Memory B cell (primary cell): ENCODE measurements at places on chromosomes 5 and 9.

DNA sequence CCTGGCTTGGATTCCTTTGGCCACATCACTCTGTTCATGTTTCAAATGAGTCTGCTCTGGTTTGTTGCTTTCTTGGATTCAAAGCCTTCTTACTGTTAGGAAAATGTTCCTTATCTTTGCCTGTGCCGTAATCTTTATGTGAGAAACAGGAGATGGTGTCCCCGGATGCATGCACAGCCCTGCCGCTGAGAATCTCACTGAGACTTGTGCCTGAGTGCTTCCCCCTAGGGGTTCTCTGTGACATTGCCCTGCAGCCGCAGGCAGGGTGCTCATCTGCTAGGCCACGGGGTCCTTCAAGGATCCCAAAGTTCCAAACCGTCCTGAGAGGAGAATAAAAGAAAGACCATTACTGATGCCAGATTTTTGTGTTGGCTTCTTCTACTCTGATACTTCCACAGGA lies 81.4 kb upstream of the ANKRD55 start:
- peak; percentile 56 for DNase-seq

DNA sequence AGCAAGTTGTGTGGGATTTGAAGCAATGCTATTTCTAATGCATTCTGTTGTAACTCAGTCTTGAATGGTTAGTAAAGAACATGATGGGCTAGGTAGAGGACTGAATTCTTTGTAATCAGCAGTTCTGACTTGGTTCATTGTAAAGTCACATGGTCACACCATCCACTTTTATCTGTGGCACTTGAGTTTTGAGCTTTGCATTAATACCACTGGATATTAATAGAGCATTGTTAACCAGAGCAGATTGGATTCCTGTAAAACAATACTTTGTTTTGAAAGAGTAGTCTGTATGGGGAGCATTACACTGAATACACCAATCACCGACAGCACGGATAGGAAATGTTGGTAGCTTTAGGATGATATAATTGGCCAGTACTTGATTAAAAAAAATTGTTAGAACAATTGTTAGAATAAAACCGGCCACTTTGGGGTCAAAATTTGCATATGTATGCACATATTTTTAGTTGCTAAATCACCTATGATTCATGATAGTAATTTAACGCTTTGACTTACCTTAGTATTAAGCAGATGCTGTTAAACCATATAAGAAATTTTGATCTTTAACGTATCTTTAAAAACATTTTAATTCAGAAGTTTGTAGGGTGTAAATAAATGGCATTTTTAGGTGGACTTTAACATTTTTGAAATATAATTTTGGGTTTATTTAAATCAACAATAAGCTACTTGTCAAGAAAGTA lies 17.4 kb downstream of the SLC12A2 start:
- no peak for DNase-seq

DNA sequence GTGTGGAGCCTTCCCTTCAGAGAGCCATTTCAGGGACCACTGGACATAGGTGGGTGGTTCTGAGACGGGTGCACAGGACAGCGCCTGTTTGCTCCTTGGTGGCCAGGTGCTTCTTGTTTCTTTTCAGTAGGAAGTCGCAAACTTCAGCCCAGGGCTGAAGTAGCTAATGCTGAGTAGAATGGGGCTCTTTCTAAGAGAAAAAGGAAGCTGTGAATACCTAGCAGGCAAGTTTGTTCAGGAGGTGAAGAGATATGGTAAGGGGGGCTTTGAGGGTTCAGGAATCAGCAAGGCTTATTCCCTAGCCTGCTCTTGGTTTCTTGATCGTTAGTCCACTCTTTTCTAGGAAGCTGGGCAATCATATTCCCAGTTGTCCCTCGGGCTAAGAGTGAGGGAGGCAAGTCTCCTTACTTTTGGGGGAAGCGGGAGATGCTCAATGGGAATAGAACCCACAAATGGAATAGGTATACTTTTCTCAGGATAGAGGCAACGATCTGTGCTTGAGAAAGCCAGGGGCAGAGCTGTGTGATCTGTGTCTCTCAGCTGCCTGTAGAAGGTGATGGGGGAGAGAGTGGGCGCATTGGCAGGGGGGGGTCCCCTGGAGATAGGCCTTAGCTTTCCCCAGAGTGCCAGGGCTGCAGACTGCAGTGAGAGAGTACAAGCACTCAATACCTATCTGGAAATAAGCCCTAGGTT lies 1.9 kb upstream of the PURA start:
- no peak for DNase-seq

- no peak for DNase-seq
Measured at GRCh38 chr9:88710449-88710848, 175.5 kb downstream of the NXNL2 start.

- no peak for DNase-seq
Measured at GRCh38 chr5:135130261-135131215, 96.5 kb upstream of the PITX1 start.

DNA sequence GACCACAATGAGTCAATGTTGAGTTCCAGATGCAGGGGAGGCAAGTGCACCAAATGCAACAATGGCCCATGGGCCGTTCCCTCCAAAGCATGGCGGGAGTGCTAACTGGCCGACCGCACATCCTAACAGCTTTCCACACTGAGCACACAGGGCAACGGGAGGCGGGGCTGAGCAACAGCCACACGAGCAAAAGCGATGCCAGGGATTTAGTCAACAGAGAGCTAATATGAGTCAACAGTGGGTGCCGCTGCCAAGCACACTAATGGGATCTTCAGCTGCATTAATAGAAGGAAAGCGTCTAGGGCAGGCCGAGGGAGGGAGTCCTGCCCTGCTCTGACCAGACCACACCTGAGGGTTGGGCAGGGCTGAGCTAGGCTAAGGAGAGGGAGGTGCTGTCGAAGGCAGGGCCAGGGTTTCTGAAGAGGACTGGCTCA lies 4.6 kb downstream of the EPB41L4B start:
- DNase-seq: no peak

DNA sequence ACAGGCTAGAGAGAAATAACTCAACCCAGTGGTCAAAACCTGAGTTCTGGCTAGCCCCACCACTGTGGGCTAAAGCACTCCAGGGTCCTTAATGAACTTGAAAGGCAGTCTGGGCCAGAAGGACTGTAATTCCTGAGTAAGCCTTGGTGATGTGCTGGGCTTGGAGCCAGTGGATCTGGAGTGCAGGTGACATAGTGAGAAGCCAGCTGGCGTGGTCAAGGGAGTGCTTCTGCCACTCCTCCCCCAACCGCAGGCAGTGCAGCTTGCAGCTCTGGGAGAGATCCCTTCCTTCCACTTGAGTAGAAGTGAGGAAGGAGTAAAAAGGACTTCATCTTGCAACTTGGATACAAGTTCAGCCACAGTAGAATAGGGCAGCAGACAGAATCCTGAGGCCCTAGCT lies 424.0 kb downstream of the CDH18 start:
- no peak for DNase-seq

DNA sequence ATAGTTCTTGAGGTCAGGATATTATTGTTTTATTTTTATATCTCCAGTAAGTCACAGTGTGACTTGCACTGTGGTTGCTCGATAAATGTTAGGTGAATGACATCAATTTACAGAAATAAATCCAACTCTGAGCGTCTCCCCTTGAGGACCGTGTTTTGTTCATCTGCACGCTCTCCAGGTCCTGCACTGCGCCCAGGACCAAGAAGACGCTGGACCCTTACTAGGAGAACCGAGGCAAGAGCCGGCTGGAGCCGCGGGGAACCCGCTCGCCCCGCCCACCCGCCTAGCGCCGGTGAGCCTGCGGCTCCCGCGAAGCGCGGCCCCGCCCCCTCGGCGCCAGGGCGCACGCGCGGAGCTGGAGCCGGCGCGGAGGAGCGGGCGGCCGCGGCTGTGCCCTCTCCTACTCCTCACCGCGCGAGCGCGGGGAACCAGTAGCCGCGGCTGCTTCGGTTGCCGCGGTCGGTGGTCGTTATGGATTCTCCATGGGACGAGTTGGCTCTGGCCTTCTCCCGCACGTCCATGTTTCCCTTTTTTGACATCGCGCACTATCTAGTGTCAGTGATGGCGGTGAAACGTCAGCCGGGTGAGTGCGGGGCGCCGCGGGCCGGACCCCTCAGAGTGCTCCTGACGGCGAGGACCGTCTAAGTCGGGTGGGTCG lies at the start of gene TMEM38B:
Gene TMEM38B (plus strand): TSS at position 352 of the 658 bp plus-strand sequence. CDS start 120 bp downstream, at position 472.
- DNase-seq: peak; percentile 81

- DNase-seq: peak; percentile 60
Measured at GRCh38 chr9:127979333-127980059, 1.3 kb downstream of the EEIG1 start.

DNA sequence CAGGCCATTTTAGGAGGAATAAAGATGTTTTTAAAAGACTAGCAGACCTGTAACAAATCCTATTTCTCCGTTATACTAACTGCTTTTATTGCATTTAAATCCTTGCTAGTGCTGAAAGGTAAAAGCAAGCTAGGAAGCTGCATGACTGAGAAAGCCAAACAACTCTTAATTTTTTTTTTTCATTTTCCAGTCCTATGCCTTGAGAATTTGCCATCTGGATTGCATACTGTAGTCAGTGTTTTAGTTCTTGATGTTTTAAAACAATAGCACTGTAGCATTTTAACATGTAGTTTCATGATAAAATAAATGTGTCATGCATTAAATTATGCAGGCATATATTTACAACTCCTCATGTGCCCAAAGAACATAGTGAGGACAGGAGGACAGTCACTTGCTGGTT lies 108.4 kb upstream of the FGF10 start:
- DNase-seq: no peak

- DNase-seq: no peak
Measured at GRCh38 chr9:68547417-68547816, 6.7 kb upstream of the TMEM252 start.

- no peak for DNase-seq
Measured at GRCh38 chr9:134562146-134562849, 79.3 kb upstream of the COL5A1 start.

- DNase-seq: no peak
Measured at GRCh38 chr9:109624896-109625295, 126.8 kb upstream of the PTPN3 start.

GRCh38 chr5:1570975-1571374 lies 47.2 kb upstream of the LPCAT1 start:
- no peak for DNase-seq

DNA sequence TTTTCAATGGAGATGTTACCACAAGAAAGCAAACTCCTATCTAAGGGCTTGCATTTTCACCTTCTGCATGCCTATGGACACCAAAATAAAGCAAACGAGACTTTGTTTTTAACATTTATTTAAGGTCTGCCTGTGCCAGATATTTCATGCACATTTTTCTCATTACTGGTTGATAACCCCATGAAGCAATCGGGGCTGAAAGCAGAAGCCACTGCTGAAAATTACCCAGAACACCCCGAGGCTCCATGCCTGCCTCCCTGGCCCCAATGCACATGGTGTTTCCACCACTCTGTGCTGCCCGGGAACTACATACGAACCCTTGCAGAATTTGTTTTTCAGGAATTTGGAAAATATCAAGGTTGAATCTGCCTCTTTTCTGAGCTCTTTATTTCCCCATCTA lies 240.1 kb downstream of the NR2F1-AS1 start:
- no peak for DNase-seq

DNA sequence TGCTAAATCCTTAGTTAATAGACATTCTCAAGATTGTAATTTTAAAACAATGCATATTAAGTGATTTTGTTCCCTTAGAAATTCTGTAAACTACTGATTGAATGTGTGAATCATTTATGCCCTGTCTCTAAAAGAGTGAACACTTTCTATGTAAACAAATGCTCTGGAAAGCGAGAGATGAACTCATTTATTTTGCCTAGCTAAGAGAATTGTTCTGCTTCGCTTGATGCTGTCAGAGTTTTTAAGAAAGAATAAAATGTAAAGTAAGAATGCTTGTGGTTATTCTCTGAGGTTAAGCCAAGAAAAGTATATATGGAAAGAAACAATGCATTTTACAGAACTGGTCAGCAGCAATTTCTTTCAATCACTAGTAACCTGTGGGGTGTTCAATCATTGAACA lies 347.4 kb upstream of the NUDT12 start:
- no peak for DNase-seq

DNA sequence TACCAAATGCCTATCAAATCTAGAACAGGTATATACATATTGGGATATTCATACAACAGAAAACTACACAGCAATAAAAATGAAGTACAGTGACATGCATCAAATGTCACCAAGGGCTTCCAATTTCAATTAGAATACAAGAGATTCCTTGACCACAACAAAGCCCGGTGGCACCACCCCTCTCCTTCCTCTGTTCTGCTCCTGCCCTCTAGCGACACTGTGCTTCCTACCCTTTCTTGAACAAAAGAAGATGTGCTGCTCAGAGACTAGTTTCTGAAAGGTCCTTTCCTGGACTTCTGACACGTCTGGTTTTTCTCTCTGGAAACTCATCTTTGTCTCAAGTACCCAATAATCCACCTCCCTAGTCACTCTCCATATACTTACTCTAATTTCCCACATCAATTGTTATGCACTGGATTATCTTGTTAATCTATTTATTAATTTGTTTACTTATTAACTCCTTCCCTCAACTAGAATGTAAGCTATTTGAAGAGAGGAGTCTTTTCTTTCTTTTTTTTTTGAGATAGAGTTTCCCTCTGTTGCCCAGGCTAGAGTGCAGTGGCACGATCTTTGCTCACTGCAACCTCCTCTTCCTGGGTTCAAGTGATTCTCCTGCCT lies 70.4 kb upstream of the CTSV start:
- DNase-seq: no peak

DNA sequence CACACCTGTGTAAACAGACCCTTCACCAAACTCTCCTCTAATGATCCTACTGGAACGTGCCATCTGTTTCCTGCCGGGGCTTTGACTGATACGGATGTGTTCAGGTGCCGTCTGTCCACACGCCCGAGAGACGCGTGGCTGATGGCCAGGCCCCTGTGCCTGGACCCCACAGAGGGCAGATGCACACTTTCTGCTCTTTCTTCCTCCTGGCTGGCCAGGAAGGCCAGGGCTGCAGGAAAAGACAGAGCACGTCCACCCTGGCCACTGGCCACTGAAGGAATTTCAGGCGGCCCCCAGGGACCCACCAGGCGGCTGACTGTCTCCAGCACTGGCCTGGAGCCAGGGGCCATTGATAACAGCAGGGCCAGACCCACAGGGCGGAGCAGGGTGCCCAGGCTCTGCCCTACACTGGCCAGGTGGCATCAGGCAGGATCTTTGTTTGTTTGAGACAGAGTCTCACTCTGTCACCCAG lies 3.6 kb upstream of the ENG start:
- DNase-seq: no peak

- no peak for DNase-seq
Measured at GRCh38 chr9:89606049-89606623, 1.3 kb downstream of the GADD45G start.

GRCh38 chr5:129770024-129770820 lies 22.3 kb downstream of the MINAR2 start:
- DNase-seq: no peak
